Right lobe of liver (tissue), 6 donors: ENCODE measurements at places on chromosomes 1 and 21. TPM values are rescaled to one million over a fixed set of nuclear protein-coding genes. Genes with fewer than 3 reads are reported as not detected.

Gene LAMC1
- 40.1 TPM for total RNA-seq

Gene MROH9
- total RNA-seq: not detected

Gene SLC25A24
- total RNA-seq: 2.2 TPM

Gene PSMB2
- 47.5 TPM for total RNA-seq

Gene PLPPR5
- total RNA-seq: not detected

GRCh38 chr21:32226444-32226843 is 52.4 kb downstream of the MIS18A start:
- H3K4me1 ChIP-seq: no peaks in the 10 kb centered on the region
- no peaks in the 10 kb centered on the region for H3K27me3 ChIP-seq

GRCh38 chr1:201383647-201384405 is 6.3 kb upstream of the TNNT2 start:
- DNase-seq: no peak
- H3K4me1 ChIP-seq: no peaks in the 10 kb centered on the region
- no peak overlapping the region for H3K27ac ChIP-seq
- no peak overlapping the region for H3K4me3 ChIP-seq

DNA sequence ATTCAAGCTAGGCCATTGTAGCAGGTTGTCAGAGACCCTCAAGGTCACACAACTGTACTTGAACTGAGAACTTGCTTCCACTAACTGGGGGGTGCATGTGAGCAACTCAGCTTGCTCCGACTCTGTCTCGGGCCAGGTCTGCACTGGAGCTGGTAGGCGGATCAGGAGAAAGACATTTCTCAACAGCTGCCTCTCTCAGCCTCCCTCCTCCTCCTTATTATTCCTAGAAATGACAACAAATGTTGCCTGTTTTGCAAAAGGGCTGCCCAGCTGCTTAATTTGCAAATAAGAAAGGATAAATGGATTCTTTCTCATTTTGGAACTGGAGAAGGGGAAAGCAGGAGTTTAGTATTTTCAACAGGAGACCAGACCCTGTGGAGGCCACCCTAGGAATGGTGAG is 140.5 kb downstream of the RHOU start:
- H3K4me3 ChIP-seq: no peak overlapping the region
- no peak for DNase-seq
- H3K27ac ChIP-seq: no peak overlapping the region

GRCh38 chr1:78283691-78284090 is 207.1 kb upstream of the PTGFR start:
- H3K36me3 ChIP-seq: no peaks in the 10 kb centered on the region
- no peak overlapping the region for H3K4me3 ChIP-seq
- H3K4me1 ChIP-seq: no peaks in the 10 kb centered on the region
- H3K27me3 ChIP-seq: no peaks in the 10 kb centered on the region
- no peak for DNase-seq

DNA sequence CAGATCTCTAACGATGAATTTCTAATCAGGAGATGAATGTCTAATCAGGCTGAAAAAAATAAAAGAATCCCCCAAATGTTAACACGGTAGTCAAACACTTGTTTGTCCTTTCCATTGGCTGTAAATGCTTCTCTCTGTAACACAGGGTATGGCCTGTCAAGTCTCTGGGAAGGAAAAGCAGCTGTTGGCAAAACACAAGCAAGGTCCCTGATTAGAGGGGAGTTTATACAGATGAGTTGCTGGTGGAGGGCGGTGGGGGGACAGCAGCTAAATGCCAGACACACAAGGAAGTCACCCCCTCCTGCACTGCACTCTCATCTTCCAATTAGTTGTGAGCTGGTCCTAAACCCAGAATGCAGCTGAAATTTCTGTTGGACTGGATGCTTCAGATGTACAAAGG is 51.0 kb downstream of the PGBD5 start:
- H3K4me1 ChIP-seq: no peaks in the 10 kb centered on the region
- no peaks in the 10 kb centered on the region for H3K27me3 ChIP-seq
- no peaks in the 10 kb centered on the region for H3K36me3 ChIP-seq
- no peak overlapping the region for H3K4me3 ChIP-seq
- H3K27ac ChIP-seq: no peak overlapping the region
